Pons (tissue), 1 donor: ENCODE measurements at places on chromosomes 5 and 9.
A peak's percentile ranks its signal among the peaks of the same experiment; 100 is the strongest.

DNA sequence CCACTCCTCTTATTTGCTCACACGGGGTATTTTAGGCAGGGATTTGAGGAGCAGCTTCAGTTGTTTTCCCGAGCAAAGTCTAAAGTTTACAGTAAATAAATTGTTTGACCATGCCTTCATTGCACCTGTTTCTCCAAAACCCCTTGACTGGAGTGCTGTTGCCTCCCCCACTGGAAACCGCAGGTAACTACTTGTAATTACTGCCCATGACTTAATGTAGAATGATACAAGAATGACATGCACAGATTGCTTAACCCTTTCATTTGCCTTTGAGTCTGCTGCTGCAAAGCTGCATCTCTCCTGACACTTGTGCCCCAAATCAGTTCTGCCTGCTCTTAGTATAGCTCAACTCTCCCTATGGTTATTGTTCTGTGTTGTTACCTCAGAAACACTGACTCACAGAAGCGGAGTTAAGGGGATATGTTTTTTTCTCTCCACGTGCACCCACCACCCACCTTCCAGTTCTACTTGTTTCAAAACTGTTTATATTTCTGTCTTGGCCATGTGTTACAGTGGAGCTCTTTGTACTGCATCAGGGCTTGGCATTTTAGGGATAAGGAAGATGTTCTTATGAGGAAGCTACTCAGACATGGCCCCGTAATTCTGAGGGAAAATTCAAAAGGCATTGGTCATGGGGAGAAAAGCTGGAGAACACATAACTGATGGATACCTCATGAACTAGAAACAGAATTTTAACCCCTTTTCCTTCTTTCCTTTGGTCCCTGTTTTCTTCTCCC is 2.3 kb downstream of the ADRB2 start:
- no peak for DNase-seq

DNA sequence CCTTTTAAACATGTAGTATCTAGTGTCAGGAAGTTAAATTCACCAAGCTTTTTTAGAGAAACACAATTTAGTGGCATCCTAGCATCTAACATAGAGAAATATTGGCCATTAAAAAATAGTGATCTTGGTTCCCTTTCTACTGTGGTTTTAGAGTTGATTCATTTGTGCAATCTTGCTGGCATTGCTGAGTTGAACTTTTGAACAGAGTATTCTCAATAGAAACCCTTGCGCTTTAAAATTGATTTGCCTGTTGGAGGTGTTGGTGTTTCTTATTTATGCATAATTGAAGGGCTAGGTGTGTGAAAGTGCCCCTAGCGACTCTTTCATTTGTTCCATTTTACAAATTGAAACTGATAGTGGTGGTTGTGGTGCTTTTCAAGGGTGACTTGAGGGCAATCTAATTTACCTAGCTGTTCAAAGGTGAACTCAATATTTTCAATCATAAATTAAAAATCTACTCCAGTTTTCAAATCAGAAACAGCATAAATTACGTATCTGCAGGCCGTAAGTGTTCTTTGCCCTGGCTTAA is 73.0 kb upstream of the MPDZ start:
- no peak for DNase-seq

- DNase-seq = no peak
Observed at GRCh38 chr5:36040651-36041536, 25.8 kb downstream of the UGT3A2 start.

DNA sequence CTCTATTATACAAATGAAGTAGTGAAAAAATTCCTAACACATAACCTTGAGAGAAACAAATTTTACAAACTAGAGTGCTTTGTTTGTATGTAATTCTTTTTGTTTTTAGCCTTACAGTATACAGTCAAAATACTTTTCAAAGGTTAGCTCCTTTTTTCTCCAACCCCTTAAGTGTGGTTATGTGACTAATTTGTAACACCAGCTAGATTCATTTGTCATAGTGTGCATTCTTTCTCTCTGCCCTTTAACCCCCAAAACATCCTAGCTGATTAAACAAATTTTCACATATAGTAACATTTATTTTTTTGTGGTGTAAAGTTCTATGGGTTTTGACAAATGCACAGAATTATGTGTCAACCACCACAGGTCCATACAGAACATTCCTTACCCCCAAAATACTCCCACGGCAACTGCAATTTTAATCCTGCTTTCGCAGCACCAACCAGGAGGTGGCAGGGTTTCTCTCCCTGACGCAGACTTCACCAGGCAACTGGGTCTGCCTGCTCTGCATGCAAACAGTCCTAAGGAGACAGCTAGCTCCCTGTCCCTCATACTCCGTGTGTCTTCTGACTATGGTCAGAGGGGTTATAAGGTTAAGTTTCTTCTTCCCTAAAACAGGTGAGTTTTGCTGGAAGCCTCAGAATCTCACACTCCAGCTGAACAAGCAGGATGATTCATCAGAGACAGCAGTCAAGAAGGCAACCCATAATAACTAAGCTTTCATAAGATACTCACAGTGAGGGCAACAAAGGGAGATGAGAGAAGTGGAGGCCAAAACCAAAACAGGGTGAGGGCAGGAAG is 44.5 kb upstream of the NR5A1 start:
- peak; percentile 68 for DNase-seq

- DNase-seq = no peak
Observed at GRCh38 chr5:139835656-139836055, 40.0 kb downstream of the PSD2 start.

DNA sequence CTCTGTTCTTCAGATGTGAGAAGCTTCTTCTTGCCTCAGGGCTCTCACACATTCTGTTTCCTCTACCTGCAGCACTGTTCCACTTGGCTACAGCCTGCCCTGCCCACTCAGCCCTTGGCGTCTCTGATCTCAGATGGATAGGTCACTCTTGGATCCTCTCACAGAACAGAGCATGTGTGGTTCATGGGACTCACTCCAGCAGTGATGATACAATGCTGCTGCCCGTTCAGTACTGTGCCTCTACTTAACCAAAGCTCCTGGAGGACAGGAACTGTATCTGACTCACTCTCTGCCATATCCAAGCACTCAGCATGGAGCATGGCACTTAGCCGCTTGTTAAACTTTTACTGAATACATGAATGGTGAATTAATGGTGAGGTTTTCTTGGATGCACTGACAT is 3.4 kb upstream of the SPINK4 start:
- DNase-seq = no peak

GRCh38 chr5:77101298-77101697 is 14.2 kb upstream of the ZBED3 start:
- no peak for DNase-seq

DNA sequence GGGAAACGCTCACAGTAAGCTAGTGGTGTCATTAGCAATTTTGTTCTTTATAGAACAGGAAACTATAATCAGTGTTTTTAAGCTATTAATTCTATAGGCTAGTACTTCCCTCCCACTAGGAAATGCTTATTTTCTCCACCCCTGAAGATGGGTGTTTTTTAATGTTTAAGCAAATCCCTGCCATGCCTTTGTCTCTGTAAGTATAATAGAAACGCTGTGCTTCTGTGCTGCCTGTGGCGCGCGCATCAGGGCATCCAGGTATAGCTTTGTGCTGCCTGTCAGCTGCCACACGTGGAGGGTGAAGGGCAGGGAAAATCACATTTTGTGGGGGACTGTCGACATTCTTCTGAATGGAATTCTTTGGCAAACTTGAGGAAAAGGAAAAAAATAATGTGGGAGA is 217.5 kb downstream of the RAB3C start:
- DNase-seq = no peak

GRCh38 chr5:149855366-149855765 is 89.2 kb downstream of the PDE6A start:
- DNase-seq = no peak

DNA sequence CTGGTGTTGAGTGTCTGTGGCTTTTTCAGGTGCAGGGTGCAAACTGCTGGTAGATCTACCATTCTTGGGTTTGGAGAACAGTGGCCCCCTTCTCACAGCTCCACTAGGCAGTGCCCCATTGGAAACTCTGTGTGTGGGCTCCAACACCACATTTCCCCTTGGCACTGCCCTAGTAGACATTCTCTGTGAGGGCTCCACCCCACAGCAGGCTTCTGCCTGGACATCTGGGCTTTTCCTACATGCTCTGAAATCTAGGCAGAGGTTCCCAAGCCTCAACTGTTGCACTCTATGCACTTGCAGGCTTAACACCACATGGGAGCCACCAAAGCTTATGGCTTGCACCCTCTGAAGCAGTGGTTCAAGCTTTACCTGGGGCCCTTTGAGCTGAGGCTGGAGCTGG is 80.9 kb downstream of the BARX1 start:
- no peak for DNase-seq

- no peak for DNase-seq
Observed at GRCh38 chr9:1267141-1267570, 217.0 kb downstream of the DMRT2 start.

GRCh38 chr5:8825139-8825757 is 720.6 kb downstream of the SEMA5A start:
- DNase-seq = no peak

DNA sequence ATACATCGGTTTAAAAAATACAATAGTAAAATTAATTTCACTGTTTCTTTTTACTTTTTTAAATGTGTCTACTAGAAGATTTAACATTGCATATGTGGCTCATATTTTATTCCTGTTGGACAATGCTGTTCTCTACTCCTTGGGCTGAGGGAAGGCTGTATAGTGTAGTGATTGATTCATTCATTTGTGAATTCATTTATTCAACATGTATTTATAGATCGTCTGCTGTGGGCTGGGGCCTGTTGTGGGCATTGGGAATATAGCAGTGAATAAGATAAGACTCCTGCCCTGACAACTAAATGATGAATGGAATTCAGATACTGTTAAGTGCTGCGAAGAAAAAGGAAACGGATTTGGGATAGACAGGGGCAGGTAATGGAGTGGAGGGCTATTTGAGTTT is 55.7 kb downstream of the ZNF618 start:
- no peak for DNase-seq

DNA sequence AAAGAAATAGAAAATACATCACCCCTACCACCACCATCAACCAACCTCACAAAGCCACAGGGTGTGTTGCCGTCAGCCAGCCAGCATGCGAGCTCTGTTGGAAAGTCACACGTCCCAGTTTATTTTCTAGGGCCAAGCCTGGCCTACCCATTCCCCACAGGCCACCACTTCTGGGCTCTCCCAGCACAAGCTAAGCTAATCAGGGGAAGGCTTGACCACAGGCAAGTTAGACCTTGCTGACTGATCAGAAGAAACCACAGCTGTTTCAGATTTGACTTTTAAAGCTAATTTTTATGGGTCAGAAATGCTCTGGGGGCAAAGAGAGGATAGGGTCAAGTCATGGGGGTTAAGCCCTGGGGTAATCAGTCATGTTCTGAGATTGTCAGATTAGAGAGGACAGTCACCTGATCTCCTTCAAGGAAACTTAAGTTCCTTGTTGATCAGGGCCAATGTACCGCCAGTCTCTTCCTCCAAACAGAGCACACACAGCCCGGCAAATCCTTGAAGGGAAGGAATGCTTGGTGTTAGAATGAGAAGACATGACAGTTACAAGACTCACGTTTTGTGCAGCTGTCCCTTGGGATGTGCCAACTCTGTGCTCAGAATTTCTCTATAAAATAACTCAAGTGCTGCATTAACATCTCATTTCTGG is 7.6 kb downstream of the SHB start:
- no peak for DNase-seq

DNA sequence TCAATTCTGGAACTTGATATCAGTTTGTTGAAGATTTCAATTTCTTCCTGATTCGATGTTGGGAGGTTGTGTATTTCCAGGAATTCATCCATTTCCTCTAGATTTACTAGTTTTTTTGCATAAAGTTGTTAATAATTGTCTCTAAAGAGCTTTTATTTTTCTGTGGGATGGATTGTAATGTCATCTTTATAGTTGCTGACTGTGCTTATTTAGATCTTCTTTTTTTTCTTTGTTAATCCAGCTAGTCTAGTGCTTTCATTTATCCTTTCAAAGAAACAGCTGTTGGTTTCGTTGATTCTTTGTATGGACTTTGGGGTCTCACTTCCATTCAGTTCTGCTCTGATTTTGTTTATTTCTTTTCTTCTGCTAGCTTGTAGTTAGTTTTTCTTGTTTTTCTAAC is 302.0 kb upstream of the DMAC1 start:
- no peak for DNase-seq

GRCh38 chr9:105057551-105057950 is 129.6 kb upstream of the ABCA1 start:
- no peak for DNase-seq

- peak; percentile 64 for DNase-seq
Observed at GRCh38 chr5:36689225-36689624, 82.8 kb downstream of the SLC1A3 start.

GRCh38 chr5:29218138-29218537 is 1975.3 kb upstream of the CDH6 start:
- no peak for DNase-seq

DNA sequence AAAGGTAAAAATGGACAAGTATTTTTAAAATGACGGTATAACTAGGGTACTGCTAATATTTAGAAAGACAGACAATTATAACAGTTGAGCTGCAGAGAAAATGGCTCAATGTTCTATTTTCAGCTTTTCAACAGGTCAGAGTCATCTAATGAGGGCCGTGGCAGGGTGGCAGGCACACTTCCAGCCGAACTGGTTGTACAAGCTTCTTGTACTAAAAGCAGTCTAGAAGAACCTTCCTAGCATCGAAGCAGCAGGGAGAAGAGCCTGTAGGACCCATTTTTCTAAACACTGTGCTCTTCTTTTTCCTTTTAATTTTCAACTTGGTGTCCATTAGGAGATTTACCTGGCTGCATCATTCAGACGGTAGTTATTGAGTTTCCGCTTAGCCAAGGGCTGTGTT is 85.6 kb downstream of the SLC28A3 start:
- DNase-seq = no peak

DNA sequence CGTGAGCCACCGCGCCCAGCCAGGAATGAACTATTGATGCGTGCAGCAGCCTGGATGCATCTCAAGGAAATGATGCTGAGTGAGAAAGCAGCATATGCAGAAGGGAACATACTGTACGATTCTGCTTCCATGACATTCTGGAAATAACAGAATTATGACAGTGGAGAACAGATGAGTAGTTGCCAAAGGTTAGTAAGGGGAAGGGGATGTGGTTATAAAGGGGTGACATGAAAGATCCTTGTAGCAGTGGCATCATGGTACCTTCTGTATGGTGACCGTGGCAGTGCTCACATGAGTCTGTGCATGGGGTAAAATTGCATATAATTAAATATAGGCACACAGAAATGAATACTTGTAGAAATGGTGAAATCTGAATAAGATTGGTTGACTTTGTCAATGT is 13.0 kb downstream of the NANS start:
- DNase-seq = no peak
